B cell (primary cell): ENCODE measurements at places on chromosomes 3 and 15. TPM values are rescaled to one million over a fixed set of nuclear protein-coding genes. Genes with fewer than 3 reads are reported as not detected.

GRCh38 chr3:184260724-184261269, 556 bp downstream of the CAMK2N2 start:
- DNase-seq, result no peak

- no peak for DNase-seq
Observed at GRCh38 chr15:38612159-38612863, 47.7 kb upstream of the RASGRP1 start.

DNA sequence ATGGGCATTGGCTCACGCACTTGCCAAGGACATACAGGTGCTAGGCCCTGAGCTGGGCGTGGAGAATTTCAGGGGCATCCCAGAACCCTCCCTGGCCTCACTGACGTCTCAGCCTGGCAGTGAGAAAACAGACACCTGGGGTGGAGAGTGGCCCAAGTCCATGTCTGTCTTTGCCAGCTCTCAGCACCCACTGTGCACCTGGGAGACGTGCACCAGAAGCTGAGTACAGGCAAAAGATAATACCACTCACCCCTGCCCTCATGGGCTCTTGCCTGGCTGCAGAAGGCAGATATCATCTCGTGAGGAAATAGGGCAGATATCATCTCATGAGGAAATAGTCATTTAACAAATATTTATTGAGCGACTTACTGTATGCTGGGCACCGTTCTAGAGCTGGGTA, 8.0 kb downstream of the LOXL1 start:
- no peak for DNase-seq

- no peak for DNase-seq
Observed at GRCh38 chr3:13539292-13539638, 9.7 kb upstream of the FBLN2 start.

GRCh38 chr15:75107908-75108838, 84.8 kb downstream of the PPCDC start:
- peak; percentile 53 for DNase-seq

- DNase-seq, result peak; percentile 4
Observed at GRCh38 chr15:97745481-97746071, 214.9 kb upstream of the ARRDC4 start.

DNA sequence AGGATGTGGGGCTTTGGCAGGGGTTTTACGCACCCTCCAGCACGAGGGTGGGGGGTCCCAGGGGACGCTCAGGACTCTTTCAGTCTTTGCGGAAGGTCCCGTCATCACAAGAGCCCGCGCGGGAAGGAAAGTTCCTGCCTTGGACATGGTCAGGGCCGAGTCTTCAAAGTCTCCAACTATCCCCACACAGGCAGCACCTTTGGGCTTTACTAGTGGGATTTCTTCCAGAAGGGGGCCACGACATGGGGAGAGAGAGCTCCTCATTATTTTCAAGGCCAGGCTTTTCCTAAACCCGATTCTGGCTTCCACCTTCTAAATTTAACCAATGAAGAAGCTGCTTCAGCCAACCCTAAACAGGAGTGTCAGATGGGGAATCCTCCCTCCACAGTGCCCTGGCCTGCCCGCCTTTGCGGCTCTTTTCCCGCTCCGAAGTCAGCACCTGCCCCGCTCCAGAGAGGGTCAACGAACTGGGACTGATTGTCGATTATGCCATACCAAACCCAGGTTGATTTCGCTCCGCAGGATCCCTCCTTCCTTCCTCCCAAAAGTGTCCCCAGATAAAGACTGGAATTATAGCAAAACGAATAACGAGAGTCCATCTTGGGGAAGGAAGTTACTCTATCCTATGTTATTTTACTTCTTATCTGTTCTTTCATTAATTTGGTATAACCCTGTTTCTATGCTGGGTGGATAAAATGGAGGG, 11.0 kb downstream of the SHOX2 start:
- DNase-seq, result peak; percentile 41

DNA sequence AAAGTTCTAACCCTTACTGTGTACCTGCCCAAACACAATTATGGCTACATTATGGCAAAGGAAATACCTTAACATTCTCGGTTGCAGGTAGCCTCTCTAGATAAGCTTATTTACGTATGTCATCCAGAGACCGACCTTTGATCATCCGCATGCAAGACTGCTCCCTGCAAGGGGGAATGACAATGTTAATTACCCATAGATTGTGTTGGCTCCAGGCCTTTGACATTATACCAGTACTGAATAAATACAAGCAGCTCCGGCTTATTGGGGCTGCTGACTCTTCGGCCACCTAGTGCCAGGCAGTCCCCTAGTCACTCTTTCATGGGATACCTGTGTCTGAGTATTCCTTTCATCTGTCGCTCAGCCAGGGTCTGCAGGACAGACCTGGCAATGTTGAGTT, 223.5 kb downstream of the DTWD1 start:
- no peak for DNase-seq

GRCh38 chr3:160757233-160758106, 1.4 kb downstream of the PPM1L start:
- no peak for DNase-seq

GRCh38 chr3:26004172-26004571, 214.3 kb downstream of the OXSM start:
- no peak for DNase-seq

DNA sequence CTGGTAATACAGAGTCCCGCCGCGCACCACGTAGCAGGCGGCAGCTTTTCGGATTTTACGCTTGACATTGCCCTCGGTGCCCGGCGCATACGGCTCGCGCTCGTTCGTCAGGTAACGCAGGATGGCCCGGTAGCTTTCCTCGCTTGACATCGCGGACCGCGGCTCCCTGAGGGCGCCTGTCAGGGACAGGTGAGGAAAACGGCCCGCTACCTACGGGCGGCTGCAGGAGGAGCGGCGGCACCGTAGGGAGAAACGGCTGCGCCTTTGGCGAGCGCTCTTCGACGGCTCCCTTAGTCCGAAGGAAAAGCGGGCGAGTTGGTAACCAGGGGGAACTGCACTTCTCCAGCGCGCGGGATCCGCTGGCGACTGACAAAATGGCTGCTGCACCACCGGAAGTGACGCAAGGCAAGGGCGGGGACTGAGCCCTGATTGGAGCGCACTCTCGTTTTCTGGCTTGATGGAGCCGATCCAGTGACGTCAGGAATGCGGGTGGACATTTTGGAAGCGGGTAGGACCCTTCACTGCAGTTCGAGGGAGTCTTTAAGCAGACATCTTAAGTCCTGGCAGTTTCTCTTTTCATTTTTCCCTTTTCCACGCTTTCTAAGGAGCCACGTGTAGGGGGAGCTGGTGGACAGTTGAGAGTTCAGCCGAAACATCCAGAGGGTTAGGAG, at the start of gene ZBTB11:
Gene ZBTB11 (minus strand): TSS at position 368 of the 671 bp plus-strand sequence. CDS start 218 bp downstream, at position 150.
- DNase-seq, result peak; percentile 99

- DNase-seq, result peak; percentile 49
Observed at GRCh38 chr3:632571-633170, 436.1 kb downstream of the CHL1 start.

DNA sequence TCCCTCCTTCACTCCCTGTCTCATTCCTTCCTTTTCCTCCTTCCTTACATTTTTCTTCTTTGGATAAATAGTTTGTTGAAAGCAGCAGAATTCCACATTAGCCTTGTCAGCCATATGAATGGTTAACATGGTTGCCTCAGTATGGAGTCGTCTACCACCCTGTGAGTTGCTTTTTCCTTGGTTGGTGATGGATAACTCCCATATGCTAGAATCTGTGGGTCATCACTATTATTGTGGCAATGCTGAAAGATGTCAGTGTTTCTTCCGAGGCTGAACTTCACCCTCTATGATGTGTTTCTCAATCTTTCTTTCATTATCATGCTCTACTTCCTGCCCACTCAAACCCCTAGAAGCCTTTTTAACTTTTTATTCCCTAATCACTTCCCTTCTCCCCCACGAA, 481.8 kb upstream of the KCNMB2 start:
- DNase-seq, result no peak

DNA sequence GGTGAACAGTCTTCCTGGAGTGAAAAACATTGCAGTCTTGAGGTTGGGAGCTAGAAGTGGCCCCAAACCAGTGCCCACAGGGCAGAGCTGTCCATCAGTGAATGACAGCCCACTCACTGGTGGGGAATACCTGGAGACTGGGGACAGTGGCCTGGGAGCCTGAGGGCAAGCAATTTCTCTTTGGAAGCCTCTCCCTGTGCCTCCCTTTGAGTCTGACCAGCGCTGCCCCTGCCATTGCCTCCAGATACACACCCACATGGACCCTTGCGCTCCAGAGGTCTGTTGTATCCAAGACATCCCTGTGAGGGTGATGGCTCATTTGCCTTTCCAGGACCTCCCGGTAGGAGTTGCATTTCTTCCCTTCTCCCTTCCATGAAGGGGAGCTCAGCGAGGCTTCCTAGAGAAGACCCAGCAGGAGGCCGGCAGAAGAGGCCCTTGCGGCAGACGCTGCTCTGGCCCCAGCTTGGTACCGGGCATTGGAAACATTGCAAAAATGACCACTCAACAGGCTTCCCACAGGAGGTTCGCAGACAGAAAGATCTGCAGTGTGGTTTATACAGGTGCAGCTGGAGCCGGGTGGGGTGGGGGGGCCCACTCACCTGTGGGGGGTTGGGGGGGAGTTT, 38.5 kb downstream of the KLF13 start:
- DNase-seq, result no peak

DNA sequence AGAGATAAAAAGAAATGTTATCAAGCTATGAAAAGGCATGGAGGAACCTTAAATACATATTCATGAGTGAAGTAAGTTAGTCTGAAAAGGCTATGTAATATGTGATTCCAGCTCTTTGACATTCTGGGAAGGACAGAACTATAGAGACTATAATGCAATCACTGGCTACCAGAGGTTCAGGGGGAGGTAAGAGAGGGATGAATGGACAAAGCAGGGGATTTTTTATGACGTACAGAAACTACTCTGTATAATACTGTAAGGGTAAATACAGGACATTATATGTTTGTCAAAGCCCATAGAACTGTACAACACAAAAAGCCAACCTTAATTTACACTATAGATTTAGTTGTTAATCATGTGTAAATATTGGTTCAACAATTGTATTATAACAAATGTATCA, 46.1 kb downstream of the MCTP2 start:
- no peak for DNase-seq

GRCh38 chr3:55556619-55557537, 69.8 kb upstream of the WNT5A start:
- DNase-seq, result no peak

- no peak for DNase-seq
Observed at GRCh38 chr3:32899265-32899664, 52.2 kb upstream of the CCR4 start.

- no peak for DNase-seq
Observed at GRCh38 chr15:98755138-98755537, 106.8 kb downstream of the IGF1R start.

DNA sequence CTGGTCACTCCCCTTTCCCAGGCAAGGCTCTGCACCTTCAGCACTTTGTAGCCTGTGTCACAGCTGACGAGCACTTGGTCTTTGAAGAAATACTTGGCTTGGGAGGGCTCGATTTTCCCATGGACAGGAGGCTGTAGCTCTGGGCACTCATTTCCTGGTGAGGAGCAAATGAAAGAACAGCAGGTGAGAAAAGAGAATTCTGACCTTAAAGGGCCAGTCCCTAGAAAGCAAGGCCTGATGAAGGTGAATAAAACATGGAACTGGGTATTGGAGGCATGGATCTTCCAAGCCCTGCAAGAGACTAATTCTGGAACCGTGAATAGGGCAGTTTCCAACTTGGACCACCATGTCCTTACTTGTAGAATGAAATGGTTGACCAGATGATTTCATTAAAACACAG, 39.9 kb downstream of the MASP1 start:
- no peak for DNase-seq

- DNase-seq, result no peak
Observed at GRCh38 chr3:169475978-169476698, 187.4 kb downstream of the MECOM start.

GRCh38 chr3:123571973-123572365, 12.9 kb downstream of the HACD2 start:
- no peak for DNase-seq

BMF gene
- polyA plus RNA-seq, result 43.2 and 95.9 TPM in 2 replicates

SLC22A14 gene
- 0.06 TPM in 1 of 2 replicates, not detected in the other for polyA plus RNA-seq

CIP2A gene
- 2.0 and 2.3 TPM in 2 replicates for polyA plus RNA-seq

TRPM1 gene
- 0.07 and 0.16 TPM in 2 replicates for polyA plus RNA-seq

CISH gene
- 2.2 and 3.5 TPM in 2 replicates for polyA plus RNA-seq

KLHL40 gene
- not detected in 2 replicates for polyA plus RNA-seq
